ENCODE measurements at places on chromosomes 13 and 19.

DNA sequence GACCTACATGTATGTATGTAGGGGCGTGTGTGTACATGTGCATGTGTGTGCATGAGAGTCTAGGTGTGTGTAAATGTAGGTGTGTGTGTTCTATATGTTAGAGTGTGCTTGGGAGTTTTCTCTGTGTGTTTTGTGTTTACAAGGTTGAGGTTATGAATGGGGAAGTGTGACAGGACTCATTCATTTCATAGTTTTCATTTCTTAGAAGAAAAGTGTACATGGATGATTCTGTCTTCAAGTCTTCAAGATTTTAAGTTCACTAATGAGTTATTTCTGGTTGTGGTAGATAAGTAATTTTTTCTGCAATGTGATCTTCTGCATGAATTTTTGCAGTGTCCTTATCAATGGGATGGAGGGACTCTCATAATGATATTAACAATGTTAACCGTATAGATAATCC, 118.2 kb upstream of the SLC10A2 start:
- H3K27ac ChIP-seq: no peak overlapping the region
- H3K27me3 ChIP-seq: no peaks in the 10 kb centered on the region
- H3K36me3 ChIP-seq: no peaks in the 10 kb centered on the region
- peaks cover 13% of the 10 kb centered on the region for H3K4me1 ChIP-seq
- H3K4me3 ChIP-seq: no peak overlapping the region
- DNase-seq: no peak

DNA sequence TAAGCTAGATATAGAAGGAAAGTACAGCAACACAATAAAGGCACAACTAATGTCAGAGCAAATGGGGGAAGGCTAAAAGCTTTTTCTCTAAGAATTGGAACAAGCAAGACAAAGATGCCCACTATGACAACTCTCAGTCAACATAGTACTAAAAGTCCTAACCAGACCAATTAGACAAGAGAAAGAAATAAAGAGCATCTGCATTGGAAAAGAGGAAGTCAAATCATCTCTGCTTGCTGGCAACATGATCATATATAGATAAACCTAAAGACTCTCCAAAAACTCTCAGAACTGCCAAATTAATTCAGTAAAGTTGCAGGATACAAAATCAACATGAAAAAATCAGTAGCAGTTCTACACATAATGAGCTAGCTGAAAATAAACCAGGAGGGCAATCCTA, 542.0 kb downstream of the DIAPH3 start:
- H3K4me1 ChIP-seq: no peaks in the 10 kb centered on the region
- no peak overlapping the region for H3K4me3 ChIP-seq
- DNase-seq: no peak
- H3K27me3 ChIP-seq: no peaks in the 10 kb centered on the region
- no peak overlapping the region for H3K27ac ChIP-seq

DNA sequence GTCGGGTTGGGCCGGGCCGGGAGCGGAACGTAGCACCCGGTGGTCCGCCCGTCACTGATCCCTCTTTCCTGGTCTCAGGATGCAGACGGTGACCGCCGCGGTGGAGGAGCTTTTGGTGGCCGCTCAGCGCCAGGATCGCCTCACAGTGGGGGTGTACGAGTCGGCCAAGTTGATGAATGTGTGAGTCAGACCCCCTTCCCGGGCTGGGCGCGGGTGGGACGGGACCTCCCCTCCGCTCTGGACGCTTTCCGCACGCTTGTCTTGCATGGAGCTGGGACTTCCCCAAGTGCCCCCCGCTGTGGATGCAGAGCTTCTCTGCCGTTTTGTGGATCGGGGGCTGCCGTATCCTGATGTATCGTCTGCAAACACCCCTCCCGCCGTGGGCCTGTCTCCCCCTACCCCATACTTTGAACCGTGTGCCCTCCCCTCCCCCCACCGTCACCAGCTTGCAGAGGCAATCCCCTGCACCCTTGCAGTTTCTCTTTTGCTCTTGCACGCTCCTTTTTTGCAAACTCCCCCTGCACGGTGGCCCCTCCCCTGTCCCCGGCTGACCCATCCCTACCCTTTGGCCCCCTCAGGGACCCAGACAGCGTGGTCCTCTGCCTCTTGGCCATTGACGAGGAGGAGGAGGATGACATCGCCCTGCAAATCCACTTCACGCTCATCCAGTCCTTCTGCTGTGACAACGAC, 669 bp downstream of the GADD45B start:
- no peaks in the 10 kb centered on the region for H3K36me3 ChIP-seq
- H3K4me1 ChIP-seq: peaks cover 12% of the 10 kb centered on the region
- H3K27me3 ChIP-seq: no peaks in the 10 kb centered on the region
- peak overlapping the region; percentile 96 for H3K4me3 ChIP-seq
- peak; percentile 66 for DNase-seq
- H3K27ac ChIP-seq: peak overlapping the region; percentile 69

DNA sequence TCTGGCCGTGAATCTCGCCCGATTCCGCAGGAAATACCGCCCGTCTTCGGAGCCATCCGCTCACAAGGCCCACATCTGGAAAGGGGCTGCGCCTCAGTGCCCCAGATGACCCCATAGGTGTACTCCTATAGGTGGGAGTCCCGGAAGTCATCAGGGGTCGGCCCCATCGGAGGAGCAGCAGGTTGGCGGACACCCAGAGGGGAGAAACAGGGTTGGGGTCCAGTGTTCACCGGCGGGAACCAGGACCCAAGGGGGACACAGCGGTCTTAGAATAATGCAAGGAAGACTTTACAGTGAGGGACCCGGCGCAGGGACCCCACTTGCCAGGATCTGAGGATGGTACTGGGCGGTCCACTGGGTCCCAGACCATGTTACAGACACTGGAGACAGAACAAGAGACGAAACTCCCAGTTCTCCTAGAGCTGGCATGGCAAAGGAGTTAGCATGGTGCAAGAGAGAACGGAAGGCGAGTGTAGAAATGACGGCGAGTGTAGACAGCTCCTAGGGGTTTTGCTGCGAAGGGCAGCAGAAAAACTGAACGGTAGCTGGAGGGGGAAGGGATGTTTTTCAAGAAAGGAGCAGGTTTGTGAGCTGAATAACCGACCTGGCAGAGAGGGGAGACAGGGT, 4.2 kb upstream of the RGL3 start:
- H3K27ac ChIP-seq: no peak overlapping the region
- H3K4me3 ChIP-seq: no peak overlapping the region
- no peaks in the 10 kb centered on the region for H3K36me3 ChIP-seq
- no peak for DNase-seq
- peaks cover 6% of the 10 kb centered on the region for H3K4me1 ChIP-seq

- H3K27me3 ChIP-seq: no peaks in the 10 kb centered on the region
- H3K4me1 ChIP-seq: no peaks in the 10 kb centered on the region
- H3K4me3 ChIP-seq: no peak overlapping the region
- no peak overlapping the region for H3K27ac ChIP-seq
- no peak for DNase-seq
- no peaks in the 10 kb centered on the region for H3K36me3 ChIP-seq
Observed at GRCh38 chr13:95206116-95206515, 95.1 kb downstream of the ABCC4 start.

GRCh38 chr13:99065235-99066015, 87.6 kb upstream of the DOCK9 start:
- H3K27ac ChIP-seq: no peak overlapping the region
- DNase-seq: no peak
- no peaks in the 10 kb centered on the region for H3K27me3 ChIP-seq
- peaks cover 15% of the 10 kb centered on the region for H3K4me1 ChIP-seq

DNA sequence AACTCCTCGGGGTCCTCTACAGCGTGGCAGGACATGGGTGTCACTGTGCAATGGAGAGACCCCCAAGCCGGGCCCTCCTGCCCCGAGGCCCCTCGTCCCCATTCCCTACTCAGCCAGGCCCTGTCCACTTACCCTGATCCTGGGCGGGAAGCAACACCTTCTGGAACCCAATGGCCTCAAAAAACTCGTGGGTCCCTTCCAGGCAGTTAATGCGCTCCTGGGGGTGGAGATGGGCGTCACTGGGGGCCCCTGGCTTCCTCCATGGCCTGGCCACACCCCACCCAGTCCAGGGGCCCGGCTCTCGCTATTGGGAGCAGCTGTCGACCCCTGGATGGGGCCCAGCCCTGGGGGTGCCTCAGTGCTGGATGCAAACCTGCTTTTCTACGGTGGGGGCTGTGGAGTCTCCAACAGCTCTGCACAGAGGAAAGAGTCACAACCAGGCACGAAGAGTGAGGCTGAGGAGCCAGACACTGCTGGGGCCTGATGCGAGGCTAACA, 10.8 kb downstream of the UBXN6 start:
- DNase-seq: no peak
- peaks cover 35% of the 10 kb centered on the region for H3K36me3 ChIP-seq
- H3K4me1 ChIP-seq: no peaks in the 10 kb centered on the region
- no peaks in the 10 kb centered on the region for H3K27me3 ChIP-seq
- no peak overlapping the region for H3K4me3 ChIP-seq

GRCh38 chr13:63614874-63615612, 2199.4 kb upstream of the PCDH20 start:
- no peak for DNase-seq
- no peak overlapping the region for H3K4me3 ChIP-seq
- no peaks in the 10 kb centered on the region for H3K27me3 ChIP-seq
- no peaks in the 10 kb centered on the region for H3K36me3 ChIP-seq
- no peaks in the 10 kb centered on the region for H3K4me1 ChIP-seq
- H3K27ac ChIP-seq: no peak overlapping the region

- no peak for DNase-seq
- no peak overlapping the region for H3K27ac ChIP-seq
- H3K36me3 ChIP-seq: no peaks in the 10 kb centered on the region
- no peaks in the 10 kb centered on the region for H3K4me1 ChIP-seq
- no peaks in the 10 kb centered on the region for H3K27me3 ChIP-seq
Observed at GRCh38 chr13:46315491-46316075, 71.5 kb downstream of the RUBCNL start.

DNA sequence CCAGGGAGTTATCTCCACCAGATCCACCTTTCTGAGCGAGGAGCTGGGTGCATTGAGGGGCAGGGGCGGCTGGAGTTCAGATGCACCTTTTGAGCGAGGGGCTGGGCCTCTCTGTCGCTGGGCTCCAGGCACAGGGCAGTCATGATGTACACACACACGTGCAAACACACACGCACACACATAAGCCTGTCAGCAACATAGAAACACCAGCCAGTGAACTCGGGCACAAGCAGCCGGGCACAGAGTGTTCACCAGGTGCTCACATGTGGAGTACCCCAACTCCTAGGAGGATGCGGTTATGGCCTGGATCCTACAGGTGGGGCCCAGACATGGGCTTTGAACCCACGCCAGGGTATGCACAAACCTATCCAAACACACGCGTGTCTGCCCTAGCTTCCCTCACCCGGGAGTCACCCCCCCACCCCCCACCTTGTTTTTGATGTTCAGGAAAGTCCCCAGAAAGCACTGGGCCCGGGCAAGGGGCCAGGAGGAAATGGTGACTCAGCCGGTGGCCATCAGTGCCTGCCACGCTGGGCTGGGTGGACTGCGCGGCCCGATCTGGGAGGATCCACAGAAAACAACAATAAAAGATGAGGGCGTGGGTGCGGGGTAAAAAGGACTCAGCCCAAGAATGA, 13.3 kb downstream of the ARRDC2 start:
- H3K27me3 ChIP-seq: no peaks in the 10 kb centered on the region
- no peak overlapping the region for H3K4me3 ChIP-seq
- H3K4me1 ChIP-seq: no peaks in the 10 kb centered on the region
- H3K36me3 ChIP-seq: no peaks in the 10 kb centered on the region
- H3K27ac ChIP-seq: no peak overlapping the region
- peak; percentile 92 for DNase-seq

DNA sequence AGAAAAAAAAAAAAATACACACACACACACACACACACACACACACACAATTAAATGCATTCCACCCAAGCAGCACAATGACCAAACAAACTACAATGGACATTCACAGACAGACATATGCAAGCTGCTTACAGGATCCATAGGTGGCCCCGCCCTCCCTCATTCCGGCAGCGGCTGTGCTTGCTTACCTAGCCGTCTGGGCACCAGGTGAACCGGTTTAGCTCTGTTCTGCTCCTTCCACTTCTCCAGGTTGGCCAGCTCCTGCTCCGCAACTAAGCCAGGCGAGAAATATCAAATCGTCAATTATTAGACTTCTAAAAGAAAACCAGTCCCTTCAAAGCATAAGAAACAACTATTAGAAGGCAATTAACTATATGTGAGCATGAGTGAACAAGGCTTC, 23.1 kb downstream of the EPSTI1 start:
- peaks cover 22% of the 10 kb centered on the region for H3K4me1 ChIP-seq
- no peak overlapping the region for H3K27ac ChIP-seq
- DNase-seq: no peak
- H3K4me3 ChIP-seq: no peak overlapping the region
- no peaks in the 10 kb centered on the region for H3K36me3 ChIP-seq
- no peaks in the 10 kb centered on the region for H3K27me3 ChIP-seq

GRCh38 chr13:26022538-26023292, 29.1 kb downstream of the SHISA2 start:
- peak; percentile 67 for DNase-seq
